WTC11 (cell line): ENCODE measurements at places on chromosomes 1 and 21. TPM values are rescaled to one million over a fixed set of nuclear protein-coding genes. Genes with fewer than 3 reads are reported as not detected.

Gene FAM78B
- 2.2 to 2.7 TPM (median 2.6 TPM) in 3 replicates for total RNA-seq

Gene DEDD
- 39.2 to 43.3 TPM (median 40.0 TPM) in 3 replicates for total RNA-seq

Gene ZSWIM5
- total RNA-seq = 2.2 to 2.6 TPM (median 2.6 TPM) in 3 replicates

Gene MINDY1
- total RNA-seq = 10.1 to 11.2 TPM (median 11.0 TPM) in 3 replicates

Gene FCRL1
- not detected in 3 replicates for total RNA-seq
